ENCODE measurements at places on chromosomes 2 and 18.

DNA sequence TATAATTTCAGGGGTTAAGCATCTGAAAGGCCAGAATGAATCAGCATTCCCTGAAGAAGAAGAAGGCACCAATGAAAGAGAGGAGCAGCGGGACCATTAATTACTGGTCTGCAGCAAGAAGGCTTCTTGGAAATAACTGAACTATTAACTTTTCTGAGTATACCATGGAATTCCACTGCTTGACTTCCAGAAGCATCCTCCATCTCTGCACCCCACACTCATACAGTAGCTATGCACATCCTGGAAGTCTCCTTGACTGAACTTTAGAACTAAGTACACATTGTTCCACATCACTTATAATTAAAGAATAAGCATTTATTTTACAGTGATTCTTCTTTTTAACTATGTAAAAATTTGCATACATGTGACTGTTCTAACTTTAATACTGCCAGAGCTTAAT is 131.5 kb downstream of the PPP1R1C start:
- DNase-seq = no peak

DNA sequence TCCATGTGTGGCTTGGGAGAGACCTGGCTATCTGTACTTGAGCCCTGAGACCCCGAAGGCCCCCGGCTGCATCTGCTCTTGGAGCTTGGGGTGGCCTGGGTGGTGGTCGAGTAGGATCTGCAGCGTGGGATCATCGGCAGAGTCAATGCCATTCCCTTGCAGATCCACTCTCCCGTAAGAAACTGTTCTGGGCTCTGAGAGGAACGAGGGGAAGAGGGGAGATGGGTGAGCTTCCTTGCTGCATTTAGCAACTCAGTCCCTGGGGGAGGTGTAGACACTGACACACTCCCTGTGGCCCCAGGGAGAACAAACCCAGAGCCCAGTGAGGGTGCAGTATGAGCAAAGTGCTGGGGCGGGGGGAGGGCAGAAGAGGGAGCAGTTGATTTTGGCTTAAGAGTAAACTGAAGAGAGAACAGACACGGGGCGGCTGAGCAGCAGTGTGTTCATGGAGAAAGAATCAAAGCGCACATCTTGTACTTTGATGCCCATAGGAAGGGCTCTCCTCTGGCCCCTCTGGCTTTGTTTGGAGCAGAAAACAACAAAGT is 8.5 kb downstream of the GREB1 start:
- no peak for DNase-seq

GRCh38 chr2:181900007-181900651 is 8.6 kb downstream of the ITPRID2 start:
- no peak for DNase-seq

DNA sequence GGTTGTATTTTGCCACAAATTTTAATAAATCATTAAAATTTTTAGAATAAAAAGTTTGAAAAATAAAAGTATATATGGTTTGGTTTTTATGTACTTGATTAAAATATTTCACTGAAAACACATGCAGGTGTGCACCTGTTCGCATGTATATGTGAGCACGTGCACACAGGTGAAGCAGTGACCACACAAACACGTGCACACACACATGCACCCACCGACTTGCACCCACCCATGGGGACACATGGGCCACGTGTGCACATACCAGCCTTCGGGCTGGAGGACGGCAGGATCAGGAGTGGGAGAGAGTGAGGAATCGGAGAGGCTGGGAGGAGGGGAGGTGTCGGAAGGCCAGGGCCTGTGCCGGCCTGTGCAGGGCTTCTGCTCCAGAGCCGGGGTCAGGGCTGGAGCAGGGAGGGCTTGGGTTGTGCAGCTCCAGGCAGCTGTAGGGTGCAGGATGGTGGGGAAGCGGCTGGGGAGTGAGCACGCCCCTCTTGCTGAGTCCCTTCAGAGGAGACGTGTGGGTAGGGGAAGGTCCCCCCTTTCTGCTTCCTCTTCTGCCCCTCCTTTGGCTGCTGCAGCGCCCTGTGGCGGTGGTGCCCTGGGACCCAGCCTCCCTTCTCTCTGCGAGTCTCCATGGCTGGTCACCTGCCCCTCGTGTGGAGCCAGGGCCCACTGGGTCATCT is 106.9 kb upstream of the HDAC4 start:
- no peak for DNase-seq

DNA sequence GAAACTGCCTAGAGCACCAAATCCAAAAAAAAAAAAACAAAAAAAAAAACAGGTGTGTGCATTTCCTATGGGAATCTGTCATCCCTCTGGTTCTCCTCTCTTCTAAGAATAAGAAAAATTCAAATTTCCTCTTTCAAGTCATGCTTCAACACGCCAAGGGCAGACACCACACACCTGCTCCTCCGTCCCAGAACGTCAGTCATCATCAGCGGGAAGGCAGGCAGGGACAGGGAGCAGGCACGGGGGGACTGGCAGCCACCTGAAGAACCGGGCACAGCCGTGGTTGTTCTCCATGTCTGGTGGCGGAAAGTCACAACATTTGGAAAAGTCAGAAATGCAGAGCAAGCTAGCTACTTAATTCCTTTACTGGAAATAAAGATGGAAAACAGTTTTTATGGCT is 214.8 kb downstream of the IKZF2 start:
- no peak for DNase-seq

DNA sequence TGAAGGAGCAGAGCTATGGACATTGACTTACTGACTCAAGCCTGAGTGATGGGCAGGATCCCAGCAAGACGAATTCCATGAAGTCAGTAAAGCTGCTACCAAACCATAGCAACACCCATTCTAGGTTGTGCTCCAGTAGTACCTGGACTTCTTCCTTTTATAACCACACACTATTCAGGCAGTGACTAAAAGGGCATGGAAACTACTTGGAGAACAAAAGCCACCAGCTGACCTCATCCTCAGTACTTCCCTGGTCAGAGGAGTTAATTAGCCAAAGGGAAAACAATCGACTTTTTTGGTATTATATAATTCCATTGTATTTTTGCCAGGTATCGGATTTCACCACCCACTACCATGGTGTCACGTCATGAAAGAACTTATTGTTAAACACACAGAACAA is 237.1 kb downstream of the TTC32 start:
- no peak for DNase-seq
